Peyer's patch (tissue), 4 donors: ENCODE measurements at places on chromosomes 5 and 9. TPM values are rescaled to one million over a fixed set of nuclear protein-coding genes. Genes with fewer than 3 reads are reported as not detected.

Gene TAF11L5
- not detected for total RNA-seq

Gene PPP2R2B
- 1.2 TPM for total RNA-seq

Gene RNF208
- total RNA-seq, result not detected

DNA sequence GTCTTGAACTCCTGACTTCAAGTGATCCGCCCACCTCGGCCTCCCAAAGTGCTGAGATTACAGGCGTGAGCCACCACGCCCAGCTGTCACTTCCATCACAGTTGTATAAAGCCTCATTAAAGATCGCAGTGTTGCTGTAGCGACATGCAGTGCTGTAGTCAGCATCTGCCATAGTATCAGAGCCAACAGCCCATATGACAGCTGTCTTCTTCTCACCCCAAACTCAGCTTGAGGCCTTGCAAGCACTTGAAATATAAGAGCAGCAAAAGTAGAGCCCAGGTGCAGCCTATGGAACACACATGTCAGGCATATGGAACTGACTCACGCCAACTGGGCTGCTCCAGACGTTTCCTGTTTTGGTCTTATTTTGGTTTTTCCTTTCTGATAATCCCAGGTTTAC, 167.8 kb downstream of the TRIO start:
- H3K36me3 ChIP-seq, result no peaks in the 10 kb centered on the region
- H3K27me3 ChIP-seq, result no peaks in the 10 kb centered on the region
- no peak overlapping the region for H3K27ac ChIP-seq
- no peak for DNase-seq
- peaks cover 4% of the 10 kb centered on the region for H3K4me1 ChIP-seq
- no peak overlapping the region for H3K4me3 ChIP-seq

DNA sequence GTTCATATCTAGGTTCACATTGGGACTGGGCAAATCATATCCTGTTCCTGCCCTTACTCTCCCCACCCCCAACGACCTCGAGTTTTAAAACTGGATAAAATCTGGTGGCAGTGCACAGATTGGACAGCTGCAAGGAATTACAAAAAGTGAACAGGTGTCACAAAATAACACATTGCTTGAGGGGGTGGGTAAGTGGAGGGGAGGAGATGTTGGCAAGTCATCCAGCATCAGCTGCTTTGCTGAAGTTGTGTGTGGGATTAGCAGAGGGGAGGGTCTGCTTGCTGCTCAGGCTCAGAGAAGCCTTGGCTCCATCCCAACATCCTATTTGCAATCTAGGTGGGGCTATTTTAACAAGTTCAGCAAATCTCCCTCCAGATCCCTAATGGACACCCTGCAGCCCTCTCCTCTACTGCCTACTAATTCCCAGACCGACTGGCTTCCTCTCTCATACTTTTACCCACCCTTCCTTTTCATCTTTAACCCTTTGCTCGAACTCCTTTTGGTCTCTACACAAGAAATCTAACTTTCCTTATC, 39.8 kb upstream of the SLC24A2 start:
- H3K4me3 ChIP-seq, result no peak overlapping the region
- H3K36me3 ChIP-seq, result no peaks in the 10 kb centered on the region
- no peak overlapping the region for H3K27ac ChIP-seq
- DNase-seq, result no peak
- H3K4me1 ChIP-seq, result no peaks in the 10 kb centered on the region

- peaks cover 7% of the 10 kb centered on the region for H3K4me1 ChIP-seq
- peak overlapping the region; percentile 75 for H3K27ac ChIP-seq
- H3K27me3 ChIP-seq, result no peaks in the 10 kb centered on the region
- H3K36me3 ChIP-seq, result no peaks in the 10 kb centered on the region
- no peak overlapping the region for H3K4me3 ChIP-seq
Measured at GRCh38 chr5:56056875-56057274, 62.1 kb upstream of the IL6ST start.

- no peak for DNase-seq
- no peak overlapping the region for H3K4me3 ChIP-seq
- H3K27ac ChIP-seq, result no peak overlapping the region
- peaks cover 6% of the 10 kb centered on the region for H3K4me1 ChIP-seq
- H3K27me3 ChIP-seq, result no peaks in the 10 kb centered on the region
- no peaks in the 10 kb centered on the region for H3K36me3 ChIP-seq
Measured at GRCh38 chr9:93123561-93124283, 10.3 kb downstream of the NINJ1 start.

DNA sequence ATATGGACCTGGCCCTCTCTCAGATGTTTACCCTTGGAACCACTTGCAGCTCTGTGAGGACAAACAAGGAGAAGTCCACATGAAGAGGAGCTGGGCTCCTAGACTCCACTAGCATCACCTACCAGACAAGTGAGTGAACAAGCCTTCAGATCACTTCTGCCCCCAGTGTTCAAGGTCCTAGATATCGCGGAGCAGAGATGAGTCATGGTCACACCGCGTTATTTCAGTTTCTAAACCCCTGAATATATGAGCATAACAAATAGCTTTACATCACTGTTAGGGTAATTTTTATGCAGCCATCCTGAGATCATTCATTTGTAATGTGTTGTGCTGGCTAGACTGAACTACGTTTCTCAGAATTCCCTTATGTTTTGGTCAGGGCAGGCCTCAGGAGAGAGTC, 77.0 kb upstream of the DAP start:
- no peaks in the 10 kb centered on the region for H3K36me3 ChIP-seq
- H3K4me1 ChIP-seq, result no peaks in the 10 kb centered on the region
- H3K27me3 ChIP-seq, result no peaks in the 10 kb centered on the region
- DNase-seq, result no peak
- H3K4me3 ChIP-seq, result no peak overlapping the region

DNA sequence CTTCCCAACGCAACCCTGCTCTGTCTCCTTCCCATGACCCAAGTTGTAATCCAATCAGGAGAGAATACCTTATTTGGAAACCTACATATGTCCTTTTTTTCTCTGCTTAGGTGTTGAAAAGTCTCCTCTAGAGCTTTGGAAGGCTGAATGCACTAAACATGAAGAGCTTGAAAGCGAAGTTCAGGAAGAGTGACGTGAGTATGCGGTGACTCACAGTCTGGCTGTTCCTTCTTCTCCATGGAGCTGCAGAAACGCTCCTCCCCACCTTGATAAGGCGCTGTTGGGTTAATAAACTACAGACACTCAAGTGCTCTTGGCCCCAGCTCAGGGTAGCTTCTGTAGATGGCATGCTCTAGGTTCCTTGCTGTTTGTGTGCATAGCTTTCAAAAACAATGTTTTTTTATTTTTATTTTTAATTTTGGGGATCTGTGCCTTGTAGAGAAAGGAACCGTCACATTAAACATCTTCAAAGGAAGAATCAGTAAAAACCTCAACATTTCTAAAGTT, 30.7 kb downstream of the RAI14 start:
- peak overlapping the region; percentile 73 for H3K27ac ChIP-seq
- H3K36me3 ChIP-seq, result no peaks in the 10 kb centered on the region
- no peaks in the 10 kb centered on the region for H3K4me1 ChIP-seq
- peak overlapping the region; percentile 26 for H3K4me3 ChIP-seq
- H3K27me3 ChIP-seq, result no peaks in the 10 kb centered on the region

DNA sequence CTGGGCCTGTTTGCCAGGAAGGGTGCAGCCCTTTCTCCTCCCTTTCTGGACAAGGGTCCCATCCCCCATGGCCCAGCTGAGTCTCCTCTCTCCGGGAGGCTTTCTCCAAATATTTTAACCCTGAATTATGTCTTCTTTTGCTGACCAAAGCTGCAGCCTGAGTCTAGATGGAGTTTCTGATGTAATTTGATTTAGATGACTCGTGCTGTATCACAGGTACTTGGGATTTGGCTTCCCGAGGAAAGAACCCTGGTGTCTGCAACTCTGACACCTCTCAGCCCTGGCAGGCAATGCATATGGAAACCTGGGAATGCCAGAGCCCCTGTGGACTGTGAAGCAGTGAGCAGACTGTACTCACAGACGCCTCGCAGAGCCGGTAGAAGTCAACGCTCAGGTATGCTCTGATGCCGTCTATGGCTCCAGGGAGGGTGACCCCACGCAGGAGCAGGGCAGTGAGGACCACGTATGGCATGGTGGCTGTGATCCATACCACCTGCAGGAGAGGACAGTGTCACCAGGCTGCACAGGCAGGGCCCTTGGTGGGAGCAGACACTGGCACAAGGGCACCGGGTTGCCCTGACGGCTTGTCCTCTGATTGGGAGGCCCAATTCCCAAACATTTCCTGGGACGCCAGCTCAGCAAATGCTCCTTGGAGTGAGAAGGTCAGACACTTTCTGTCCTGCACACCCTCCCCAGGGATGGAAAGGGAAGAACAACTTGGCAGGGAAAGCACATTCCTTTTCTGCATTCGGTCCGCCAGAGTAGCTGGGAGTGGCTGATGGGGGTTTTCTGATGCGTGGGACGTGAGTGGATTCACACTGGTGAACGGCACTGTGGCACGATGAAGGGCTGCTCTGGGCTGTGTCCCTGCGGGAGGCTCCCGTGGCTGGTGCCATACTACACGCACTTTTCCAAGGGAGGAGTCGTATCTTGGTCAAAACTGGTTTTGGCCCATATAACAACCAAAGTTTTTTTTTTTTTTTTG, 24.7 kb downstream of the SLC6A3 start:
- no peaks in the 10 kb centered on the region for H3K27me3 ChIP-seq

DNA sequence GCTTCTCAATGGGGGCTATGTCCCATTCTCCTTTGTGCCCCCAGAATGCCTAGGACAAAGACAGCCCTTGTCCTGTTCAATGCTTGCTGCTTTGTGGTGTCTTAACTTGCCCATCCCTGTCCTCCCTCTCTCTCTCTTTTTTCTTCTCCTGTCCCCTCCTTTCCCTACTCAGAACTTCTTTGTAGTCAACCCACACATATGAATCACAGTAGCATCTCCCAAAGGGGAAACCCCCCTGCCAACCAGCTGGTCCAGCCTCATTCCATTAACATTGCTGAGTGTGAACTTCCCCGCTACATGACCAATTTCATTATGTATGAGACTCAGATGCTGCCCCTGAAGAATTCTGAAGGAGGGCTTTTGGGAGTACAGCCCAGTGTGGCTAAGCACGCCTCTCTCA, 408.3 kb downstream of the ENC1 start:
- H3K4me1 ChIP-seq, result no peaks in the 10 kb centered on the region
- H3K27me3 ChIP-seq, result no peaks in the 10 kb centered on the region
- no peak overlapping the region for H3K4me3 ChIP-seq
- no peaks in the 10 kb centered on the region for H3K36me3 ChIP-seq
